ENCODE measurements at places on chromosomes 7 and 10.

- DNase-seq = peak; percentile 14
Observed at GRCh38 chr7:128302139-128302538, 41.6 kb downstream of the RBM28 start.

DNA sequence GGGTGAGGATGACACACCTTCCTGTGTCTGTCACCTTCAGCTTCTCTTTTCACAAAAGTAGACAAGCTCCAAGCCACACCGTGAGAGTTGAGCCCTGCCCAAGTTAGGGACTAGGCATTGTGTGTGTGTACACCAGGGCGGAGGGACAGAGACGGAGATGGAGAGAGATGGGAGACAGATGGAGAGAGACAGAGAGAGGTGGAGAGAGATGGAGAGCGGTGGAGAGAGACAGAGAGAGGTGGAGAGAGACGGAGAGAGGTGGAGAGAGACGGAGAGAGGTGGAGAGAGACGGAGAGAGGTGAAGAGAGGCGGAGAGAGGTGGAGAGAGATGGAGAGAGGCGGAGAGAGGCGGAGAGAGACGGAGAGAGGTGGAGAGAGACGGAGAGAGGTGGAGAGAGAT is 207.0 kb downstream of the DNAJB6 start:
- DNase-seq = no peak

GRCh38 chr7:116530107-116530820 is 5.4 kb downstream of the CAV1 start:
- DNase-seq = no peak

DNA sequence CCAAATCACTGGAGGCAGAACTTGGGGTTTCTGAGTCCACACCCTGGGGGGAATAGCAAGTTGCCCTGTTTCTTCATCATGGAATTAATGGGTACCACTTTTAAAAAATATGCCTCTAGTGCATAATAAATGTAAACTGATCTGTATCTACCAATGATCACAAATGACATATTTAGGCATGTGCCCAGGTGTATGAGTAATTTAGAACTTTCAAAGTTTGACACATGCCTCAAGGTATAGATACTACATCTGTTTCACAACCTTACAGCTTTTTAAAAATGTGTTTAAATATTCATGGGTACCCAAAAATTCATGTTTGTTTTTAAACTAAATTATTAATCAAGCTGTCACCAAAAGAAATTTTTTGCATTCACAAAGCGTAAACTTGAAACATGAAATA is 226.0 kb downstream of the KIAA1217 start:
- DNase-seq = no peak

GRCh38 chr10:117168729-117169128 is 28.6 kb upstream of the KCNK18 start:
- DNase-seq = no peak

DNA sequence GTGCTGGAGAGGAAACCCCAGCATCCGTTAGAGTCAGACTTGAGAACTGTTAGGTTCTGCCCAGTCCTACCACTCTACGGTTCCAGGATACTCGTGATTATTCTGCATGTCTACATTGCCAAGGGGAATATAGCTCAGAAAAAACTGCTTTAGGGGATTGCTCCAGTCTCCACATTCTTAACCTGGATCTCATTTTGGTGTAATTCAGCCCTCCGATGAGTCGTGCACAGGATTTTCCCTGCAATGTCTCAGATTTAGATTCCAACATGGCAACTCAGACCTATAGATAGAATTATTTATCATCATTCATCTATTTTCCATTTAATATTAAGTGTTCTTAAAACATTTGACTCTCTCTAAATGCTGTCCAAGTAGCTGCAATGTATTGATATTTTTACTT is 121.1 kb upstream of the ZEB1 start:
- no peak for DNase-seq

- DNase-seq = no peak
Observed at GRCh38 chr10:29710128-29710527, 75.4 kb upstream of the SVIL start.

GRCh38 chr10:72379776-72380175 is 25.1 kb upstream of the DNAJB12 start:
- DNase-seq = no peak

DNA sequence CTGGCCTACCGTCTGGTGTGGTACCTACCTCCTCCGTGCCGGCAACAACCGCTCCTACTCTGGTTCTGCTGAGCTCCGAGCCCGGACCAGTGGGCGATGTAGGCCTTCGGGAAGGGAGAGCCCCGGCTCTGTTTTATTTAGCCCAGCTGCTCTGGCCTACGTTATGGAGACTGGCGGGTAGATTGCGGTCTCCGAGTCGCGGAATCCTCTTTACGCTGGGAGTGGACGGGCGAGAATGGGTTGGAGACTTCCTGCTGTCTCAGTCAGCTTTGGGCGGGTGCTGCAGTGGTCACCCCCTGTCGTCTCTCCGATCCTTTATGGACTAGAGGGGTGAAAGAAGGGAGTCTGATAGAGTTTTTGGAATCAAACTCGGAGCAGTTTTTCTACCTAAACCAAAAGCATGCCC is 406 bp downstream of the CBLL1 start:
- no peak for DNase-seq

DNA sequence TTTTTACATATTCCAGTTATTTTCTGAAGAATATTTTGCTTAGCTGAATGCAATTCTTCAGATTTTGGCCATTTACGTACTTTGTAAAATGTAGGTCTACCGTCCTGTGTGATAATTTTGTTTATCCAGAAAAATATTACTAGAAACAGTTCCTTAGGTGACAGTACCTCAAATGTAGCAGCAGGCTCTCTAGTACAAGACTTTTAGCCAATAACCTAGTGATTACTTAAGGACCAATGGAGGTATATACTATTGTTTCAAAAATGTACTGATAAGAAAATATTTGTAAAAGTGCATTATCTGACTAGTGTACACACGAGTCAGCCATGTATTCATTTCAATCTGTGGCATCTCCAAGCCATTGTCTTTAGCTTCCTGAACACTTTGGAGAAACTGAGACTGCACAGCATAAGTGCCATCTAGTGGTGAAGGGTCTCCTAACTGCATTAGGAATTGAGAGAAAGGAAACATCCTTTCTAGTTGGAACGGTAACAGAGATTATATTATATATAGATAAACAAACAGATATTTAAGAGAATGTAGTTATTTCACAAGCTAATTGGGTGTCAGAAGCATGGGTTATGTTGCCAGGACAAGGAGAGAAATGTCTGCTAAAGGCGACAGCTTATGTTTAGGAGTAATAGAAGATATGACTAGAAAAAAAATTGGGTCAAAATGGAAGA is 23.7 kb downstream of the RTKN2 start:
- DNase-seq = peak; percentile 50

DNA sequence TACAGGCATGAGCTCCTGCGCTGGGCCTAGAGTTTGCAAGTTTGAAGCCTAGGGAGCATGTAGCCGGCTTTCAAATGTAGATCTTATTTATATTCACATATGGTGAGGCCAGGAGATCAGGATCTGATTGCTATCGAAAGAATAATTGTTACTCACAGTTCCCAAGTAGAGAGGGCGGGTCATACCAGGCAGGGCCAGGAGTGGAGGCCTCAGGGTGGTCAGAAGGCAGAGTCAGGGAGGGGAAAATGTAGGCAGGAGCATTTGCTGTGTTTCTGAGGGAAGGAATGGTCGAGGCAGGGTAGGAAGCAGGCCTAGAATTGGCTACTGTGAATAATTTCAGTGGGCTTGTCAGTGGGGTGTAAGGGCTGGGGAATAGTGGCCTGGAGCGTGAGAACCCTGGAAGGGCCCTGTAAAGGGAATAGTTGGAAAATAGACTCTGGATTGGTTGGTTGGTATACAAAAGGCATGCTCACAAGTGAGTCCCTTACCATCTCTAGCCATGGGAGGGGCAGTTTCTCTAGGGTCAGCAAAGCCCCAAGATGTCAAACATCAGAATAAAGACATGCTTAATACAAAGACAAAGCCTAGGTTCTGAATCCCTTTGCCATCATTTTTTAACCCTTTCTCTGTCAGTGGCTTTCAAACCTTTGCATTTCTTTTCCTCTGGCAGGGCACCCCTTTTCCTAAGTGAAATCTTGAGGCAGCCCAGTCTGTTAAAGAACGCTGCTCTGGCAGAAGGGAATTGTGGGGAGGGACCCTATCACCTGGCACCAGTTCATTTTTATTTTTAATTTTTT is 36.0 kb upstream of the DLG5 start:
- DNase-seq = no peak

- DNase-seq = no peak
Observed at GRCh38 chr10:80648106-80648505, 110.4 kb downstream of the SH2D4B start.

DNA sequence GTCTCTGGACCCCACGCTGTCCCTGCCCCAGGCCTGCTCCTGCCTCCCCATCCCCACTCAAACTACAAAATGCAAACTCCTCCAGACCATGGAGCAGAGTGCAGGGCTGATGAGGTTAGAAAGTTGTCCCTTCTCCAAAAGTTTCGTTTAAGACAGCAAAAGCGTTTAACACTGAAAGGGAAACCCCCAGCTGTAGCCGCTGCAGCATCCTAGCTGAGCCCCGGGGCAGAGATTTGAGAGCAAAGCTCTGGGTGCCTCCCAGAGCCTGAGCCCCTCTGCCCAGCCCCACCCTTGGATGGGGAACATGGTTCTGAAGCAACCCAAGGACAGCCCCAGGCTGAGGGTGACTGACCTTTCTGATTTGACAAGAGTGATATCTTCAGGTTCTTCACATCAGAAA is 52.8 kb upstream of the ENO4 start:
- DNase-seq = no peak

GRCh38 chr7:20172736-20173334 is 44.3 kb downstream of the MACC1 start:
- DNase-seq = peak; percentile 69

- DNase-seq = peak; percentile 79
Observed at GRCh38 chr10:32377458-32378259, 30.7 kb upstream of the EPC1 start.

- DNase-seq = peak; percentile 38
Observed at GRCh38 chr7:126569402-126569801, 683.3 kb downstream of the GRM8 start.

DNA sequence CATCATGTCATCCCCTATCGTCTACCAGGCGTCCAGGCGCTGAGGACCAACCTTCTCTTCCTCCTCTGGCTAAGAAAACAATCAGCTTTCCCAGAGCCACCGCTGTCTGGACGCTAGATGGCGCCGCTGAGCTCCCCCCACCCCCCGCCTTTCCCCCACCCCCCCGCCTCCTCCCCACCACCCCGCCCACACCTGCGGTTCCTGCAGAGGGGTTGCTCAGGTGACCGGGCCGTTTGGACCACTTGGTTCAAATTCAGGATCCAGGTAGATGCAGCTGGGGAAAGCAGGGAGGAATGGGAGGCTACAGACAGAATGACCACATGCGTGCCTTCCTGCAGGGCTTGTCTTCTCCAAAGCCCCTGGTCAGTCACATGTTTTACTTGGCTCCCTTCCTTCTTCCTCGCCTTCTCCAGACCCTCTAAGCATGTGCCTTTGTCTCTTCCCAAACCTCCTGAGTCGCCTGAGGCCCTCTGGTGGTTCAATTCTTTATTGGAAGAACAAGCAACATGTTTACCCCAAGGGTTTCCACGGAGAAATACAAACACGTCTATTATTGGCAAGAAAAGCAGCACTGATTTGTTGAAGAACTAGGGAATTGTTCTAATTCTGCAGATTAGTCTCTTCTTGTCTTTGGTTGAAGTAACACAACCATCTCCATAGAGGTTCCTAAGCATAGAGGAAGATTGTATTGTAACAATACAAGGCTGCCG is 24.7 kb downstream of the AOC1 start:
- peak; percentile 91 for DNase-seq

DNA sequence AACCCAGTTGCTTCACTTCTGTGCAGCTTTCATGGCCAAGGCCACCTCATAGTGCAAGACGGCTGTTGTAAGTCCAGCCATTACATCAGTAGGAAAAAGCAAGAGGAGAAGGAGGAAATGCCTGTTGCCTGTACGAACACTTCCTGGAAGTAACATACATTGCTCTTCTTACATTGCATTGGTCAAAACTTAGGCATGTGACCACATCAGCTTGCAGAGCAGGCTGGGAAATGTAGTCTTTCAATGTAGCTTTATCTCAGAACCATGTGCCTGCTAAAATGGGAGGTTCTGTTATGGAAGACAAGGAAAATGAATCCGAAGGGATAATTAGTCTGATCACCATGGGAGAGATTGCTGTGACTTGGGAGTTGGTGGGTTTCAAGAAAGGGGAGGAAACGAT is 4.3 kb downstream of the SLC29A3 start:
- DNase-seq = no peak

DNA sequence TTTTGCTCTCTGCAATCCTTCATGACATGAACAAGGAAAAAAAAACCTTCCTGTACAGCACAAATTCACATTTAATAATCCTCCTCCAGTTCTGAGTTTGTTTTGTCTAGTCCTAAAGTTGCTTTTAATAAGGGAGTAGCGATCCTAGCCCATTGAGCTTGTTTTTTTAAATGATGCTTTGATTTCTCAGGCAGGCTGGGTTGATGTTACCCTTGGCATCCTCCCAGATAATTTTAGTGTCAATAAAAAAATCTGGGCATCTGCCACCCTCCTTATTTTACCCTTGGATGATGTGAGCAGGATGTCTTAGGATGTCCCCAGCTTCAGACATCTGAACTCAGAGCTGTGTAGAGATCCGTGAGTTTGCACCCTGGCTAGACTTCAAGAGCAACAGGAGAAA is 33.9 kb upstream of the PROSER2 start:
- no peak for DNase-seq

GRCh38 chr7:77799078-77799964 is 748 bp downstream of the PHTF2 start:
- DNase-seq = peak; percentile 67

GRCh38 chr7:22640269-22640668 is 86.7 kb upstream of the IL6 start:
- no peak for DNase-seq

DNA sequence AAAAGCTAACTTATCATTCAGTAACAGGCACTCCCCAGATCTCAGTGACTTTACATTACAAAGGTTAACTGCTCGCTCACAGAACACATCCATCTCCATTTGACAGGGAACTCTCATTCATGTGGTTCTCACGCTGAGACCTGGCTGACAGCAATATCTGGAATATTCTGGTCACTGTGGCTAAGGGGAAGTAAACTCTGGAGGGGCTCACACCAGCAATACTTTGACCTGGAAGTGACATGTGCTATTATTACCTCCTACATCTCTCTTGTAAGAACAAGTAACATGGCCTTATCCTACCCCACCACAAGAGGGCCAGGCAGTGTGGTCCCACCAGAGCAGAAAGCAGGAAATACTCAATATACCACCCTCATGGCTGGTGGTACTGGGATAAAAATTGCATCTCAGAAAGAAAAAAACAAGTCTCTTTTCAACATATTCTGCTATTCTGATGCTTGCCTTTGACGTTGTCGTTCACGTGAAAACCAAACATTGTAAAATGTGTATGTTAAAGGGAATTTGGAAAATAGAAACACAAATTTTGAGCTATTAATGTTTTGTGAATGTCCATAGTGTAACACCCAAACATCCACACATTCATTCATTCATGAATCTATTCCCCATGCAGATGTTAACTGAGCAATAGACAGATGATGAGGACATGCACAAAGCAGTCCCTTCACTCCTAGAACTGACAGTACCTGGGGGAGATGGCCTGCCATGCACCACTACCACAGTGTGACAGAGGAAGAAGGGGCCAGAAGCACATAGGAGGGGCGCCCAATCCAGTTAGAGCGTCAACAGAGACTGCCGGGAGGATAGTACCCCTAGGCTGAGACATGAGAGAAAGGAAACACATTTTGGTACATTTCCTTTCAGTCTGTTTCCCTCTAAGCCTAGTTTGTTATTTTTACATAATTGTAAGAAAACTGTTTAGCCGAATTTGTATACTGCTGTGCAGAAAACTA is 166.0 kb upstream of the SP4 start:
- peak; percentile 60 for DNase-seq

All from NCI-H1092 treated with DMSO at 0.1 percent for 48 hours (cell line).